ENCODE measurements at places on chromosomes 2 and 18.

DNA sequence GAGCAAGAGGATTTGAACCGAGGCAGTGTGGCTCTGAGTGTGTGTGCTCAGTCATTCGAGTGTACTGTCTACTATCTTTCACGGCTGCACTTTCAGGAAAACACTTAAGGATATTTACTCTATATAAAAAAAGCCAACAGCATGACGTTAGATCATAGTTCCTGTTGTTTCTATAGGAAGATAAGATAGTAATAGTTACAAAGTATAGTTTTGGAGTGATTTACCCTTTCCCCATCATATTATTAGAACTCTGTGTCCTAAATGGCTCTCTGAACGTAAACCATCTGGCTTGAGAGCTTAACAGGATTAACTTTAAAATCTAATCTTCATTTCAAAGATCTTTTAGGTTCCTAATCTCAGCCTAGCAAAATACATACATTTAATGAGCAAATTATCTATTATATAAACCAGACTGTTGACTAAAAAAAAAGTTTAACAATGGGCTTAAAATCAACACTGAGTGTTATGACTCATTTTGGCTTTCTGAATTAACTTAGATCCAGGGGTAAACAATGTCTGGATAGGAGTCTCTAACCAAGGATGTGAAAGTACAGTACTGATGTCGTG lies 150.3 kb upstream of the DNMT3A start:
- peak; percentile 40 for DNase-seq

GRCh38 chr18:51251625-51252024 lies 54.1 kb upstream of the MEX3C start:
- DNase-seq = no peak

GRCh38 chr2:31234683-31235503 lies 941 bp downstream of the EHD3 start:
- DNase-seq = no peak

DNA sequence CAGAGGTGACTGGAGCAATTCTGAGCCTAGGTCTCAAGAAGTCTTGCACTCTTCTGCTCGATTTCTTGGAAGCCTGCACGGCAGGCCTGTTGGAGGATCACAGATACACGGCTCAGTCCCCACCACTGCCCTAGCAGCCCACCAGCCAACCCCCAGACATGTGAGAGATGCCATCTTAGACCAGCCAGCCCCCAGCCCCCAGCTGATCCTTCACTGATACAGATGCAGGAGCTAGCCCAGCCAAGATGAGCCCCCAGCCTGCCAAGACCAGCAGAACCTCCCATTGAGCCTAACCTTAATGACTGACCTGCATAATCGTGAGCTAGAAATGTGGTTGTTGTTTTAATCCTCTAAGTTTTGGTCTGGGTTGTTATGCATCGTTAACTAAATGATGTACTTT lies 47.5 kb downstream of the INHBB start:
- DNase-seq = no peak

DNA sequence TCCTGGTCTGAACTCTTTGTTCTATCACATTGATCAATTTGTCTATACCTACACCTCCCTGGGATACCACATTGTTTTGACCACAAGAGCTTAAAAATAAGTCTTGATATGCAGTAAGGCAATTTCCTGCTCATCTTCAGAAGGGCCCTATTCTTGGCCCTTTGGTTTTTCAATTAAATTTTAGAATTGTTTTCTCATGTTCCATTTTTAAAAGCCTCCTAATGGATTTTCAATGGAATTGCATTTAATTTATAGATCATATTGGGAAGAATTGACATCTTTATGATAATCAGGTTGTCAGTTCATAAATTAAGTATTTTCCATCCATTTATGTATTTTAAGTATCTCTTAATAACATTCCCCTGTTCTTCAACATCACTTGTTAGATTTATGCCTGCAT lies 47.6 kb upstream of the EPAS1 start:
- no peak for DNase-seq

DNA sequence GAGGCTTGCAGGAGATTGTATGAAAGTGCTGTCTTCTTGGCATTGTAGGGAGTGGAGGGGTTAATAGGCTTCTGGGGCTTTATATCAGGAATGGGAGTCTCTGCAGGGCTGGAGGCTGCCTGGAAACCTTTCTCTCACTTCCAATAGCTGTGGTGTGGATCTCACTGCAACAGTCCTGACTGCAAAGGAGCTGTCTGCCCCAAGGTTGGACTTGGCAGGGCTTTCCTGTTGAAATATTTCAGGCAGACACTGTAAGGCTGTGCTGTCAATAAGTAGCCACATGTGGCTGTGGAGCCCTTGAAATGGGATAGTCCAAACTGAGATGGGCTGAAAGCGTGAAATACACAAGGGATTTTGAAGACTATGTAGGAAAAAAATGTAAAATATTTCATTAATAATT lies 399.1 kb upstream of the SPRED2 start:
- no peak for DNase-seq

All from AG20443 (cell line).